ENCODE measurements at places on chromosomes 7 and 10.

- DNase-seq = no peak
These were observed 107.5 kb downstream of the GRB10 start for GRCh38 chr7:50674896-50675835.

- no peak for DNase-seq
These were observed 29.6 kb downstream of the ANKRD16 start for GRCh38 chr10:5860066-5860465.

DNA sequence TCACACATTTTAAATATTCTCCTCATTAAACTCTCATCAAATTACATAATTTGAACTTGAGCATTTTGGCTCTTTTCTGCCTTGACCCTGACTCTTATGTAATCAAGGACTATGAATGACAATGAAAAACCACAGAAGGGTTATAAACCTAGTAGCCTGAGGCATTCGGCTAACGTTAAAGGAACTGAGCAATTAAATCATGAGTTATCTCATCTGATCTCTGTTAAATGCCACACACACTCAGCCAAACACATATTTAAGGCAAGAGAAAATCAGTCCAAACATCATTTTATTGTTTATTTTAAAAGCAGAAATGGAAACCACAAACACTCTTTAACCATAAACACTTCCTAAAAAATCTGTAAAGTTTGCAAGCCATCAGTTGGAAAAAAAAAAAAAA lies 204.3 kb downstream of the DGKI start:
- no peak for DNase-seq

GRCh38 chr7:30743371-30744074 lies 8.4 kb upstream of the INMT start:
- DNase-seq = no peak

- DNase-seq = no peak
These were observed 2.9 kb upstream of the MTPN start for GRCh38 chr7:135980012-135980551.

DNA sequence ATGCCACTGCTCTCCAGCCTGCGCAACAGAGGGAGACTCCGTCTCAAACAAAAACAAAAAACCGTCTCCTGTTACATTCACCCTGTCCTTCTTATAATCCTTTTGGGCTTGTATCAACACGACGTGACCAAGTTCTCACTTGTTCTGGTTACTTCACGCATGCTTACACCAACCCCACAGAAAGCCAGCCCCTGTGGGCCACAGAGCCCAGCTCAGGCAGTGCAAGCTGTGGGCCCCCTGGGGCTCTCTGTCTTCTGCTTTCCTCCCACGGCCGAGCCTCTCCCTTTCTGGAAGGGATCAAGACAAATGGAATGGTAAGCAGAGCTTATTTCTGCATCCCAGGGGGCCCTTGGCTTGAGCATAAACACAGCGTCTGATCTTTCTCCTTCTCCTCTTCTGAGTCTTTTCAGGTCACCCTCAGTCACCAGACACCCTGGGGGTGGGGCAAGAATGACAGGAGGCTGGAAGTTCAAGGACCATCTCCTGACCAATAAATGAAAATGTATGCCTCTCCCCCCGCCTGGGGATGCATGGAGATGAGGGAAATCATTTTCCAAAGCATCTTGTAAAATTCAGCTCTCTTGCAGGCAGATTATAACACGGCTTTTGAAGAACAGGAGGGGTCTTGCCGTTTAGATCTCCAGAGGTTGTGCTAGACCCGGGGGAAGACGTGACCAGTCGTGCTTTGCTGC lies 19.0 kb upstream of the TRIM56 start:
- DNase-seq = no peak

DNA sequence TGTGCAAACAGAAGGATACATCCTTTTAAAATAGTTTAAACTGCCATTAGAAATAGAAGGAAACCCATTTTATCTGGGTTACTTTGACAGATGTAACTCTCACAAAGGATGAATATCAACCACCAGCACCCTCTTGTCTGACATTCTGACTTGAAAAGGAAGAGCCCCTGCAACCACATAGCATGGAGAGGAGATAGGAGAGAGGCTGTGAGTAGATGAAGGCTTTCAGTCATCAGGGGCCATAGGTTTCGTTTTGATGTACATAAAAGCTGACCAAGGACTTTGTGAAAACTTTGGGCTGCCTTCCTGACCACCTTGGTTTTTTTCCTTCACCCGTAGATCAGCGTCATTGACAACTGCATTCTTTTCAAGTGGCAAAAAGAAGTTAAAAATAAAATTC lies 211.6 kb upstream of the PRPS1L1 start:
- DNase-seq = no peak

GRCh38 chr10:71715026-71715425 lies 4.6 kb downstream of the C10orf105 start:
- no peak for DNase-seq

DNA sequence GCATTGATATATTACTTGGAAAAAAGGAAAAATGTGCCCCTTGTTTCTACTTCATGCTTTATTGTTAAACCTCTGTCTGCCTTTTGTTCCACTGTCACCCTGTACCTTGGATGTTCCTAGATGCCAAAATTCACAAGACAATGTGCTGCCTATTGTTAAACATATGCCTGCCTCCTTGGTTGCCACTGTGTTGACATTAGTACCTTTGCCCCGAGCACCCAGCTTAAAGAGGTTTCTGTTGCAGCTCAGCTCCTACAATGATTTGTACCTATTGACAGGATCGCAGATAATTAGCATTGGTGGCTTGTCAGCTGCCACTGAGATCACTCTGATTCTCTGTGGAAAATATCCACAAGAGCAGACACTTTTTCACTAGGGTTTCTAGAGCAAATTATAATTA lies 188.0 kb downstream of the KCND2 start:
- DNase-seq = peak; percentile 36

- DNase-seq = no peak
These were observed 34.8 kb downstream of the C7orf33 start for GRCh38 chr7:148625342-148625741.

DNA sequence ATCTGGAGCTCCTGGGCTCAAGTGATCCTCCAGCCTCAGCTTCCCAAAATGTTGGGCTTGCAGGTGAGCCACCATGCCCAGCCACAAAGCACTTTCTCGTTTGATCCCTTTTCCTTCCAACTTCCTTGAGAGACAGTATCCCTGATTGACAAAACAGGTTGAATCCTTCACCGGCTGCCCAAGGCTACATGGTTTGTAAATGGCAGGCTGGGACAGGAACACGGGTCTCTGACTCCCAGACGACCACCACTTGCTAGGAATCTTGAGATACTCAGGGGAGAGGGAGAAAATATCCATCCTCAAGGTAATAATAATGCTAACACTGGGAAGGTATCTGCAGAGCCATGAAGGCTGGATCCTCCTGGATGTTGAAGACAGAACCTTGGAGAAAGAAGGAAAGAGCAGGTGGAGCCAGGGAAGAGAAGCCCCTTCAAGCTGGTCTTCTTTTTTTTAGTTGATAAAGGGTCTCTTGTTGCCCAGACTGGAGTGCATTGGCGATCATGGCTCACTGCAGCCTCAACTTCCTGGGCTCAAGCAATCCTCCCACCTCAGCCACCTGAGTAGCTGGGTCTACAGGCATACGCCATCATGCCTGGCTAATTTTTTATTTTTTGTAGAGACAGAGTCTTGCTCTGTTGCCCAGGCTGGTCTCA lies 19.8 kb downstream of the MMRN2 start:
- no peak for DNase-seq

DNA sequence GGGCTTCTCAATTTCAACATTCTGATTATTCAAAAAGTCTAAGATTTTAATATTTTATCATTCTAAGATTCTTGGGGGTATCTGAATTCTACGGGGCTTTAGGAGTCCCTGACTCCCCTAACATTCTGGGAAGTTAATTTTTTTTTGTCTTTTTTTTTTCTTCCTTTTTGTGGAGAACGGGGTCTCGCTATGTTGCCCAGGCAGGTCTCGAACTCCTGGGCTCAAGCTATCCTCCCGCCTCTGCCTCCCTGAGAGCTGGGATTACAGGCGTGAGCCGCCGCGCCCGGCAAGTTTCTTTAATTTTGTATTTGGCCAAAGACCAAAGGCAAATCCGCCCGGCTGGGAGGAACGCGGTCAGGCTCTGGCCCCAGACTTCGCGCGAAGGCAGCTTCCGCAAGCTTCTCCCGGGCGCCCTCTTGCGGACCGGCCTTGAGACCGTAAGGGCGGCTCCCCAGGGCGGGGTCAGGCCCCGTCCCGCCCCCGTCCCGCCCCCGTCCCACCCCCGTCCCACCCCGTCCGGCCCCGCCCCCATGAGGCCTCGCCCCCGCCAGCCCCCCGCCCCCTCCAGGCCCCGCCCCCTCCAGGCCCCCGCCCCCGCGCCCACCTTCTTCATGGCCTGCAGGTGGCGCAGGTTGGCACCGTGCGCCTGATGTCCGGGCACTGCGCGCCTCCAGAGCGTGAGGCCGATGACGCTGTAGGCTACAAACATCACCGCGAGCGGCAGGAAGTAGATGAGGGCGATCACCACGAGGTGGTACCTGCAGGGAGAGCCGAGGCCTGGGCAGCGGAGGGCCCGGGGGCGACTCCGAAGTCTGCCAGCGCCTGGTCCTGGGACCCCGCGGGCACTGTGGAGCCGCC lies 8.2 kb downstream of the TACR2 start:
- peak; percentile 92 for DNase-seq

DNA sequence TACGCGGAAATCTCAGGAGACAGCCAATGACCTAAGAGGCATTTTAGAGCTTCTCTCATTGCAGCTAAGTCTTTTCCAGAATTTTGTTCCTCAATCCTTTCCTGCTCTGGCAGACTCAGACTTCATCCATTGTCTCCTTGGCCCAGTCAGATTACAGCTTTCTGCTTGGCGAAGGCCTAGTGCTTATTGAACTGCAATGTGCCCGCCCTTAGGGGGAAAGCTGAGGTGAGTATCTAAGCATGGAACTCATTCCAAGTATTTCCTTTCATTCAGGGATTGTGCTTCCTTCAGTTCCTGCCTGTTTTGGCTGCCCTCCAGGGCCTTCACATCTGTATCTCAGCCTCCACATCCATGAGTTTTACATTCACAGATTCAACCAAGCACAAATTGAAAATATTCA lies 37.5 kb downstream of the PRLHR start:
- no peak for DNase-seq

DNA sequence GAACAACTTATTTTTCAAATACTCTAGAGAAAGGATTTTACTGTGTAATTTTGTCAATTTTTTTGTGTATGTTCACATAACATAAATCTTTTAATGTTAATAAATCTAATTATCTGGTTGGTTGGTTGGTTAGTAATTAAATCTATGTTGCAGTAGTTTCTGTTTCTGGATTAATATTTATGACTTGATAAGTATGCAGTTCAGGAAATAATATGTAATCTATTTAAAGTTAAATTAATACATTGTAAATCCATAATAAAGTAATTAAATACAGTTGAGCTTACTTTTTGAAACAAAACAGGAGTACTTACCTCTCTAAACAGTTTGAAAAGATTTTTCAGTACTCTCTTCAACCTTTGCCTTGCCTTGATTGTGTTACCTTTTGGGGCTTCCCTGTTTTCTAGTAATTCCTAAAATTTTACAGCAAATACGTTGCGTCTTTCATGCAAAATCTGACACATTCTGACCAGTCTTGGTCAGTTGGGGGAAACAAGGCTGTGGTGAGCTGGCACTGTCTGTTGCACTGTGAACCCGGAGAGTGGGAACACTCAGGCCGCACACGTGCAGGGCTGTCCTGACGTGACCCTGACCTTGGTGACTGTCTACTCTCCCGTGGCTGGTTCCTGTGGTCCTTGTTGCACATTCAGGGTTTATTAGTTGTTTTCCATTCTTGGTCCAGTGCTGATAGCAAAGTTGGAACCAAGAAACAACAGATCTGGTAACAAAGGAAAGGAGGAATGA lies 45.6 kb upstream of the FGL2 start:
- DNase-seq = no peak

GRCh38 chr10:92681306-92681834 lies 8.4 kb upstream of the HHEX start:
- DNase-seq = no peak

- no peak for DNase-seq
These were observed 92.3 kb downstream of the ELFN1 start for GRCh38 chr7:1762238-1762945.

- no peak for DNase-seq
These were observed 9.8 kb downstream of the PODXL start for GRCh38 chr7:131546583-131547141.

- no peak for DNase-seq
These were observed 212.8 kb downstream of the PTEN start for GRCh38 chr10:88076027-88076880.

DNA sequence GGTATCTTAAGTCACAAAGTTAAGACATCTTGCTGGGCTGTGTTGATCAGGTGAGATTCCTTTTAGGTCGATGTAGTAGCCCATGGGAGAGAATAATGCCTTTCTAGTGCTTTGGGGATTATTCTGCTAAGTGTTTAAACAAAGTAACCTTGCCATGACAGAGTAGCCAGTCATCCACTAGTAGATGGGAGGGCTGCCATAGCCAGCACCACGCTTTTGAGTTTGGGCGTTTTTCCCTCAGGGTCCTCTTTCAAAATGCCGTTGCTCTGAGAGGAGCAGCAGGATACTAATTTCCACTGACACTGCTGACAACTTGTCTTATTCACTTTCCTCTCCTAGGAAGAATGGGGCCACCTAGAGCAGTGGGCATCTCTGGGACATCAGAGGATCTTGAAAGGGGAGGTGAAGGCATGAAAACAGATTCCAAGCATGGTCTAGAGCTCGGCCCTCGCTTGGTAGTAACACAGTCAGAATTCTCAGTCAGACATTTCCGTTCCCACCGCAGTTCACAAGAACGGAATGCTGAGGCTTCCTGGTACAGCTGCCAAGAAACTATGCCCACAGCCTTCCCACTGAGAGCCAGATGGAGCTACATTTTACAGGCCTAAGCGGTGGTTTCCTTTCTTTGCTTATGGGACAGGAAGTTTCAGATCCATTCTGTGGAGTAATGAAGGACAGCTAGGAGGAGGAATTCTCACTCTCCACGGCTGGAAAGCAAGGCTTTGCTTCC lies 15.3 kb upstream of the RSU1 start:
- DNase-seq = no peak

All from NCI-H345 (cell line).